ENCODE measurements at places on chromosomes 5 and 9.

- no peak for DNase-seq
Measured at GRCh38 chr5:107739661-107740060, 68.9 kb upstream of the EFNA5 start.

GRCh38 chr9:123883634-123884033, 46.3 kb downstream of the DENND1A start:
- DNase-seq, result no peak

GRCh38 chr9:93009337-93010015, 49.0 kb upstream of the SUSD3 start:
- no peak for DNase-seq

DNA sequence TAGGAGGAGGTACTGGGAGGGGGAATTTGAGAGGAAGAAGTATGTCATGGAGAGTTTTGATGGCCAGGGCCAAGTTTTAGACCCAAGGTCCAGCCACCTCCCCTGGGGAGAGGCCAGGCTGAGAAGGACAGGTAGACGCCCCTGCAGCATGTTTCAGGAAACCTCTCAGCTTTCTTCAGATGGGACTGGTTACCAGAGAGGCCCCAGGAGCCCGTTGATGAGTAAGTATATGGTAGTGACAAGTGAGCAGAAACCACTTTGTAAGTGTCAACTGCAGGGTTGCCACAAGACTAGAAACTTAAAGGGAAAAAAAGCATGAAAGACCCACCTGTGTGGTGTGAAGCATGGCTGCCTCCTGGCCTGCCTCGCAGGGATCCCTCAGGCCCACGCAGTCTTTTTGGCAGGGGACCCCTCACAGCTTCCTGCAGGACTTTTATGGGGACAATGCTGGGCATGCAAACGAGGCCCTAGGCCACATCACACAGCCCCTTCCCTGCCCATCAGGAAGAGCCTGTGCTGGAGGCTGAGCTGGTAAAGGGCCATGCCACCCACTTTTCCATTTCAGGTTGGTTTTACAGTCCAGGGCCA, 255.9 kb downstream of the FSTL4 start:
- DNase-seq, result no peak

DNA sequence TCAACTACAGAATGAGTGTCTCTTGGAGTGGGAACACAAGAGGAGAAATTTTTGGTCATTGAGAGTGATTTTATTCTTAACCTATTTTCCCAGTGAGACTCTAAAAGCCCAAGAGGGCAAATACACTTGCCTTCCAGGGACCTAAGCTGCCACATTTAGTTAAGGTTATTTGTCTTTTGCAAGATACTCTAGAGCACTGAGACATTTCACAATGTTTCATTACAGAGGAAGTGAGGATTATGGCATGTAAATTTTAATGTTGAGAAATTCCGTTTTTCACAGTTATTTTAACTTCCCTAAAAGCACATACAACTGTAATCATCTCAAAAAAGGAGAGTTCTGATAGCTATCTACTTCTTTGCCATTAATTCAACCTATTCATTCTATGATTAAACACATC, 38.7 kb upstream of the RAB3C start:
- DNase-seq, result no peak

DNA sequence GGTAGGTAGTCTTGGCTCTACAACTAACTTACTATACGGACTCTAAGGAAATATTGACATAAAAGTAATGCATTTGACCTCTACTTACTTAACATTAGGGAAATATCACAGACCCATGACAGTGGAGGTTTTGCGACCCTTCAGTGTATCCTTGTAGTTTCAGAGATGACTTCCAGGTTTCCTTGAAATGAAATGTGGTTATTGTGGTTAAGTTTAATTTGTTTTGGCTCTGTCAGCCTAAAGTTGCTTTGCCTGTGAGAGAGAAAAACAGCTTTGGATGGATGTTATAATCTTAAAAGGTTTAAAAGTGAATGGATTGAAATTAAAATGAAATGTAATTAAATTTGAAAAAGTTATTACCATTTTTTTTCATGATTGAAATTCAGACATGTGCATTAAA, 42.9 kb downstream of the LRRTM2 start:
- no peak for DNase-seq

- DNase-seq, result no peak
Measured at GRCh38 chr9:77877976-77878375, 153.6 kb downstream of the GNAQ start.

GRCh38 chr9:15915711-15916110, 362.9 kb downstream of the CCDC171 start:
- DNase-seq, result no peak

DNA sequence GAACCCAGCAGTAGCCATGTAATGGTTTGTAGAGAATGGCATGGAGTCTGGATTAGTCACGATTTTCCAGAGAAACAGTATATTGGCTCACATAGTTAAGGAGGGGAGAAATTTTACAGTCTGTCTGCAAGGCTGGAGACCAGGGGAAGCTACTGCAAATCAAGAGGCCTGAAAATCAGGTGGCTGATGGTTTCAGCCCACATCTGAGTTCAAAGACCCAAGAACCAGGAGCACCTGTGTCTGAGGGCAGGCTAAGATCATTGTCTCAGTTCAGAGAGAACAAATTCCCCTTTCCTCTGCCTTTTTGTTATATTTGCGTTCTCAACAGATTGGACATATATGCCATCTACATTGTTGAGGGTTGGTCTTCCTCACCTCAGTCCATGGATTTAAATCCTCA, 207.5 kb upstream of the IRX2 start:
- no peak for DNase-seq

DNA sequence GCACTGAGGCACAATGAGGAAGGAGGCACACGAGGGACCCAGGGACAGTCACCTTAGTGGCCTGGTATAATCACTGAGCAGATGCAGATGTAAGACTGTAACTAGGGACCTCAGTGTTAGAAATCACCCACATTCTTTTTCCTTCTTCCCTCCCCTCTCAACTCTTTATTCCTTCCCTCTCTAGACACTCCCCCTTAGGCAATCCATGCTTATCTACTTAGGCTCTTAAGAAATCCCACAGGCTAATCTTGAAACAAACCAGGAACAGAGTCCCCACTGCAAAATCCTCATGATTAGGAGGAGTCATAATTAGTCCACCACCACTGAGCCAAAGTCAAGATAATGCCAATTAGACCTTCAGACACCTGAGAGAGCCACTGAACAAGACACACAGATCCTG, 84.7 kb downstream of the ELAVL2 start:
- DNase-seq, result no peak

GRCh38 chr9:18707489-18708205, 233.7 kb downstream of the ADAMTSL1 start:
- DNase-seq, result no peak

- no peak for DNase-seq
Measured at GRCh38 chr5:180197016-180197702, 11.9 kb downstream of the RASGEF1C start.

DNA sequence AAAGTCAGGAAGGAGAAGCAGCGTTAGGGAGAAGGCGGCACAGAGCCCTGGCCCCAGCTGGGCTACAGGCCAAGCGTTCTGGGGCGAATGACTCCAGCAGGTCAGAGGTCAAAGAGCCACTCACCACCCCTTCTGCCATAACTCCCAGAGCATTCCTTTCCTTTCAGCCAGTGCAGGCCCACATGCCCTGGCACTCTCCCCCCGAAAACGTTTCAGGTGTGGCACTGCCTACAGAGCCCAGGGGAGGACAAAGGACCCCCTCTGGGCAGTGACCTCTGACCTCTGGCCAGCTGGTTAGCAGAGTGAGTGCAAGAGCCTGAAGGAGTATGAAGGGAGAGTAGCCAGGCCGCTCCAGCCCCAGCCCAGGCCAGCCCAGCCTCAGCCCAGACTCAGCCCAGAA, 4.9 kb downstream of the ABCA2 start:
- no peak for DNase-seq

DNA sequence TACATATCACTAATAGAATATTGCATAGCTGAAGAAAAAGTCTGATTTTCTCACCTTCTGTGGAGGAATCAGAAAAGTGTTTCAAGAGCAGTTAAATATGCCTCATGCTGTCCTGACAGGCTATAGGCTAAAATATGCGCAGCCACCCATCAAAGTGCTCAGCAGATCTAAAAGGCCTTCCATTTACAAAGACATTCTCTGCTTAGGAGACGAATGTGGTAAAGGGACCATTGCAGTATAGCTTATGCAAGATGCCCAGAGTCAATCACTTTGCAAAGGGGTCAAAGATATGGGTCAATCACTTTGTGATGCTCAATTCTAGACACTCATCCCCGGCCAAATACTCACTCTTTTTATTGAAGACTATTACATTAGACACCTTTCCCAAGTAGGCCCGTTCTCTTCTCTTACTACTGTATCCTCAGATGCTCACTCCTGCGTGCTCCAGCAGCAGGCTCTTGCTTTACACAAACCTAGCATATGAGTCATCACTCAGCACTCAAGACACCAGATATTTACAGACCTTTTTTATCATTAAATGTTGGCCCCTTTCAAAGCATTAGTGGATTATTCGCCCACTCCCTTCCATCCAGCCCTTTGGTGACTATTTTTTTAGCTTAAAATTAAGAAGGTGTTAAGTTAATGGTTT, 568.2 kb upstream of the CDH18 start:
- no peak for DNase-seq

GRCh38 chr5:154419236-154419635, 26.6 kb upstream of the SAP30L start:
- no peak for DNase-seq

GRCh38 chr9:126894052-126894603, 20.5 kb upstream of the RALGPS1 start:
- DNase-seq, result no peak

- no peak for DNase-seq
Measured at GRCh38 chr5:5637173-5637572, 214.7 kb downstream of the ICE1 start.

DNA sequence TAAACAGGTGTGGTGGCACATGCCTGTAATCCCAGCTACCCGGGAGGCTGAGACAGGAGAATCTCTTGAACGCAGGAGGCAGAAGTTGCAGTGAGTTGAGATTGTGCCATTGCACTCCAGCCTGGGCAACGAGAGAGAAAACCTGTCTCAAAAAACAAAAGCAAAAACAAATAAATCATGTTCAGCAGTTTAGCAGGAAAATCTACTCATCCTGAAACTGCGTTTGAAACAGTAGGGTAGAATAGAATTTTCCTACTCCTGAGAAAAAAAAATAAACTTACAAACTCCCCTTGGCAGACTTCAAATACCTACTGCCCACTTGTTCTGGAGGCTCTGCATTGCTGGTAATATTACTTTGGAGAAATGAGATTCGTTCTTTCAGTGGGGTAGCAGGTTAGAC, 367.7 kb downstream of the GADD45G start:
- DNase-seq, result no peak

DNA sequence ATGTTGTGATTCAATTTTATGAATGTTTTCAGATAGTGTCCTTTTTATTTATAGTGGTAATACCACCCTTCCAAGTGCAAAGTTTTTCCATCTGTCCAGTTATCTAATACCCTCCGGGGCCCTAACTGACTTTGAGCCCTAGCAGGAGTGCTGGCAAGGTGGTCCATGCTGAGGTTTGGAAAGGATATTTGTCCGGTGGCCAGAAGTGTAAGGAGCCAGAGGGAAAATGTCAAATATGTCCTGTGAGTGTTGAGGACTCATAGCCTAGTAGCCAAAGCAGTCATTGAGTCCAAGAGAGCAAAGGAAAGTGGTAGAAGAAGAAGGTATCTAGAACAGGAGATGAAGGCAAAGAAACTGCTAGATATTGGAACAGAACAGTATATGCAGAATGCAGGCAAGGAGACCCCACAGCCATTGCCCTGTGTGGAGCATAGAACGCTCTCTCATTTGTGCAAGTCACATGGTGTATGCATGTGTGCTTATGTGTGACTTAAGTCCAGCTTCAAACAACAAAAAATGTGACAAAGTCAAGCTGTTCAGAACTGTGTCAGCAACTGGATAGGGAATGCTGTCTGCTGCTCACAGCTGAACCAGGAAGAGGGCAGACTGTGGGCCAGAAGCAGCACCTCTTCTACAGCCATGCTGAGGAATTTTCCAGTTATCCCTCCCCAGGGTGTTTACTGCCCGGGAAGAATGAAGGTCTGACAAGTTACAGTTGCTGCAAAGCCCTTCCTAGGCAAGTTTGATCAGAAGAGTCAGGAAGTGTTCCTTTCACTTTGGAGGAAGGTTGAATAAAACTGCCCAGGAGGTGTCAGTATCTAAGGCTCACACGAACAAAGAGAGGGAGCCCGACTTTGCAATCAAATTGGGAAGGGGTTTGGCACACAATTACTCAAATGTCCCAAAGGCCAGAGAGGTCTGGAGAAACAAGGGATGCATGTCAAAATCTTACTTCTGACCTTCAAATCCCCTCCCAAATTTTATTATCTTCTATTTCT, 463.3 kb upstream of the DMAC1 start:
- DNase-seq, result no peak

DNA sequence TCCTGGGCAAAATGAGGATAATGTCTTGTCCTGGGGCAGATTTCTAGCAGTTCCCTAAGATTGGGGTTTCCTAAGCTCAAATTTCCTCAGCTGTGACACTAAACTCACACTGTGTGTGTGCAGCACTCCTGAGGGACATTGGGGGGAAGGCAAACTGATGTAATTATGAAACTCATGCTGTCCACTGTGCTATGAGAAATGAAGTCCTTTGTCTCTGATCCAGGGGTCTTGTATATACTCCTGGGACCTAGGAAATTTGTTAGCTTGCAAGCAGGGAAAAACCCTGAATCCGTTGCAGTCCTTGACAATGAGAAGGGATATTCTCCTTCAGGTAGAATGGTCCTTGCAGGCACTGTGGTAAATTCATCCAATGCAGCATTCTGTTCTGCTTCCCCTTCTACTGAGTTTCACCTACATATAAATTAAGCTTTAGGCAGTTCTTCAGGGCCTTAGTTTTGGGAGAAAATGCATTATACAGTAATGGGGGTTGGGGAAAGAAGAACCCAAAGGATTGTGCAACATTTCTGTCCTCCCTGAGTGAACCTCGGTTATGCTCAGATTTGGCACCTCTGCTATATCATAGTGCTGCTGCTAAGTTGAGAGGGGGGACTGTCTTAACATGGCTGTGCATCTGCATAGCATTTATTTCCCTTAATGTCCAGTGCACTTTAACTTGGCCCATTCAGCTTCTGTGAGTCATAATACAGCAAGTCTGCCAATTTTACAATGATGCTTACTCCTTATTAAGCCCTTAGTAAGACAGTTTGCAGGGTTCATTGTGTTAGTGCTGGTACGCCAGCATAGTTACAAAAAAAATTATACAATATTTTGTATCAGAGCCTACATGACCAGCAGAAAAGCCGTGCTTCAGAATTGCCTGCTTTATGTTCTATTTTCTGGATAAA, 80.2 kb downstream of the PJA2 start:
- DNase-seq, result no peak

- DNase-seq, result no peak
Measured at GRCh38 chr9:91047529-91047928, 245.9 kb downstream of the SYK start.

DNA sequence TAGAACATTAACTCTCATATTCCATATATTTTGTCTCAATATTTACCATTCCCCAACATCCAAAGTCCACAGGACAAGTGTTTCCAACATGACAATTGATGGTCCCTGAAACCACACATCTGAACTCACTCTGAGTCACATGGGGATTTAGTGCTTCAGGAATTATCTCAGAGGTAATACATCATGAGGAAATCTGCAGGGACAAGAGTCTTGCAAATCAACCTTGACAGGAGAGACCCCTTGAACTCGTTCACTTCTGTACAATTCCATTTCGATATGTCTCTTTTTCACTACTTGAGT, 119.7 kb upstream of the ABCA1 start:
- no peak for DNase-seq
